Activated CD8-positive, alpha-beta T cell treated with anti-CD3 and anti-CD28 coated beads for 36 hours (primary cell): ENCODE measurements at places on chromosomes 12 and 14. TPM values are rescaled to one million over a fixed set of nuclear protein-coding genes. Genes with fewer than 3 reads are reported as not detected.
A peak's percentile ranks its signal among the peaks of the same experiment; 100 is the strongest.

Gene AMDHD1
- total RNA-seq, result 1.1 TPM

DNA sequence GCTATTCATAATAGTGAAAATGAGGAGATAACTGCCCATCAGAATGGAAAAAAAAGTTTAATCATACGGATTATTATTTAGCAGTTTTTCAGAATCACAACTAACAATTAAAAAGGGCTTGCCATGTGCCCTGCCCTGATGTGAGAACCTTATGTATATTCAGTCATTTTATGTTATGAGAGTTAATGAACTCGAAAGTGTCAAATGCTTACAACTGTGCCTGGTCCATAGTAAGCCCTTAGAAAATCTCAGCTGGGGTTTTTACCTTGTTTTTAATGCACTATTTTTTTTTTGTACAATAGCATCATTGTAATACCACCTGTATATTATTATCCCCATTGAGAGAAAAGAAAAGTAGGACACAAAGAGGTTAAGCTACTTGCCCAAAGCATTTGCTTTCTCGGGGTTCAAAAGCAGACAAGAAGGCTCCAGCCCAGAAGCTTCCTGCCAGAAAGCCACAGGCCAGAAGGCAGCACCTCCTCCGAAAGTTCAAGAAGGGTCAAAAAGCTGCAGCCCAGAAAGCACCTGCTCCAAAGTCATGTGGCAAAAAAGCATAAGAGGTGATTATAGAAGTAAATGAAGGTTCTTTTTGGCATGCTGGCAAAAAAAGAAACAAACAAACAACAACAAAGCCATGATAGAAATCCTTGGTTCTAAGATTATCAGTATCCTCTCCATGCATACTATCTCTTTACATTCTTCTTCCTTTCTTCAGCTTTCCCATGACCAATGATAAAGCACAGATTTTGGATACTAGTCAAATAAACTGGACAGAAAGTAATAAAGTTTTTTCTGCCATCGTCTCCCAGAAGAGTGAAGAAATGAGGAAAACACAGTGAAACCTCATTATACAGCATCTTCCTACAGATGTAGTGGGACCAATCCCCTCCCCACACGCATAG lies 59.1 kb upstream of the NAP1L1 start:
- peaks cover 20% of the 10 kb centered on the region for H3K4me1 ChIP-seq
- peak; percentile 44 for DNase-seq
- no peaks in the 10 kb centered on the region for H3K36me3 ChIP-seq
- no peaks in the 10 kb centered on the region for H3K27me3 ChIP-seq
- no peak overlapping the region for H3K4me3 ChIP-seq

DNA sequence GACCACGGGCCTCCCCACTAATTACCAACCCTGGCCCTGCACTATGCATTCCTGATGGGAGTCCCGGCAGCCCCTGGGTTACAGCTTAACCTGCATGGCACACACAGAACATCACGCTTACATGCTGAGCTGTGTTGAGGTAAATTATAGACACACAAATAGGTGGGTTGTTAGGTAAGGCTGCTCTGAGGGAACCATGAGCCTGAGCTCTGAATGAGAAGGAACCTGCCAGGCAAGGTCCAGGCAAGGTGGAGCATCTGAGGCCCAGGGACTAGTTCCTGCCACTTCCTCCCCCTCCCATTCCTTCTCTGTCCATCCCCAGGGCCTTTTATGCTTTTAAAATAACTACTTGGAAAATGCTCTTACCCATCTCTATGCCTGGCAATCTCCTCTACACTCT lies 82.7 kb upstream of the ESRRB start:
- H3K27ac ChIP-seq, result no peak overlapping the region
- no peak for DNase-seq
- H3K4me1 ChIP-seq, result no peaks in the 10 kb centered on the region
- H3K36me3 ChIP-seq, result no peaks in the 10 kb centered on the region

DNA sequence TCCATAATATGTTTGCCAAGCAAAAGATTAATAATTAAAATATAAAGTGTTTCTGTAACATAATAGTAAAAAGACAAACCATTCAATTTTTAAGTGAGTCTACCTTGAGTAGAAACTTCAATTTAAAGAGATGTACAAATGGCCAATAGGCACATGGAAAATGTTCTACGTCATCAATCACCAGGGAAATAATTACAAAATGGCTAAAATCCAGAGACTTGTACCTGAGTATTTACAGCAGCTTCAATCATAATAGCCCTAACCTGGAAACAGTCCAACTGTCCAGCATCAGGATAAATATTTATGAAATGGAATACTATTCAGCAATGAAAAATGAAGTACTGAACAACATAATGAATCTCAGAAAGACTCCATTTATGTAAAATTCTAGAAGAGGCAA lies 95.5 kb upstream of the FAR2 start:
- H3K27me3 ChIP-seq, result peaks cover 5% of the 10 kb centered on the region
- no peaks in the 10 kb centered on the region for H3K36me3 ChIP-seq
- no peak for DNase-seq
- no peak overlapping the region for H3K4me3 ChIP-seq

- H3K36me3 ChIP-seq, result peaks cover 2% of the 10 kb centered on the region
- H3K4me1 ChIP-seq, result peaks cover 41% of the 10 kb centered on the region
- H3K27me3 ChIP-seq, result no peaks in the 10 kb centered on the region
- peak within 1 kb of the TSS; percentile 95 for H3K27ac ChIP-seq
- DNase-seq, result peak; percentile 96
These were observed at the start of gene ZNF839 for GRCh38 chr14:102319351-102320032. Gene ZNF839 (plus strand): TSS chr14:102319746. CDS start chr14:102319766, 20 bp downstream.

- no peak for DNase-seq
- no peaks in the 10 kb centered on the region for H3K36me3 ChIP-seq
- H3K27ac ChIP-seq, result no peak overlapping the region
- H3K27me3 ChIP-seq, result peaks cover 15% of the 10 kb centered on the region
- H3K4me1 ChIP-seq, result peaks cover 3% of the 10 kb centered on the region
These were observed 186.6 kb downstream of the PHLDA1 start for GRCh38 chr12:75844985-75845384.

DNA sequence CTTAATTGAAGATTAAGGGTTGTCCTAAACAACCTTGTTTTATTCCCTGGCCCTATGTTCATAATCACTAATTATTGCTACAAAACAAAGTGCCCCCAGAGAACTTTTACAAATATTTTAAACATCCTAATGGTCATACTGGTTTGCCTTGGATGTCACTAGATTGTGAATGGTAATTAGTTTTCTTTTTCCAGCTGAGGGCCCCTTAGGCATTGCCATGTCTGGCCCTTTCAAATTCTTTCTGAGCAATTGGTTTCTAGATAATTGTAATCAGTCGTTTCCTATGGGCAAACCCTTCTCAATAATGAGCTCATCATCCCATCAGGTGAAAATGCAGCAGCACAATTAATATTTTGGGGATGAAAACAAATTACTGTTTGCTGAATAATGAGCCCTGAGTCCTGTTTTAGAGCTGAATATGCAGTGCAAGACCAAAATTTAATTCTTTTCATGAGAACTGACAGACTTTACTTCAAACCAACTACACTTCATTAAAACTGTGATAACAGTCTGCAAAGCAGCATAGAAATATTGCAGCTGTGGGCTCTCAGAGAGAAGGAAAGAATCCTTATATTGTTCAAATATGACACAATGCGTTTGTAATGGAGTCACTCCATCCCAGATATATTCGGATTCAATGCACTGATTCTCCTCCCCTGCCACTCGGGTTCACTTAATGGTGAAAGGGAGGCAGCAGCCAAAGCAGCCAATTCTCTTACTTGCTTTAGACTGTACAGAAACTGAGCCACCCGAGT lies 67.7 kb upstream of the ARHGAP5 start:
- no peaks in the 10 kb centered on the region for H3K4me1 ChIP-seq
- H3K27ac ChIP-seq, result no peak overlapping the region
- H3K4me3 ChIP-seq, result no peak overlapping the region
- H3K27me3 ChIP-seq, result peaks cover 11% of the 10 kb centered on the region
- no peak for DNase-seq
- no peaks in the 10 kb centered on the region for H3K36me3 ChIP-seq

GRCh38 chr12:9870286-9870866 lies 1.2 kb upstream of the CLEC2B start:
- no peak for DNase-seq
- no peaks in the 10 kb centered on the region for H3K27me3 ChIP-seq
- H3K27ac ChIP-seq, result peak overlapping the region; percentile 89
- H3K4me1 ChIP-seq, result peaks cover 20% of the 10 kb centered on the region

GRCh38 chr12:120457133-120457532 lies 10.9 kb downstream of the GATC start:
- H3K36me3 ChIP-seq, result peaks cover 48% of the 10 kb centered on the region
- H3K27me3 ChIP-seq, result no peaks in the 10 kb centered on the region
- H3K4me3 ChIP-seq, result no peak overlapping the region
- H3K27ac ChIP-seq, result peak overlapping the region; percentile 51
- peak; percentile 30 for DNase-seq

DNA sequence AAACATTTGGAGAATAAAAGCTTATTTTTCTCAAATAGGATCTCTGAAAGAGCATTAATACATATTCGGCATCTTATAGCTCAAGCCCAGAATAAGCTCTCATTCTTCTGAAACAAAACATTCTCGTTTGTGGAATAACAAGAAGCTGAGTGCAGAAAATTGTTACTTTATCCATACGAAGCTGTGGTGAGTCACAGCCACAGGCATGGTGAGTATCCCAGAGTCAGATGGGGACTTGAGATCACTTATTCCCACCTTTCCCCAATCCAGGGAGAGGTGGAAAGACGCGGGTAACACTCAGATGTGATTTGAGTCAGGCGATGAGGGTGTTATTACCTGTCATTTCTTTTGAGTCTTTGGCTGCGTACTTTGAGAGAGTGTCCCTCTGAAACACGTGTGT lies 214.6 kb upstream of the TMEM132C start:
- no peak overlapping the region for H3K27ac ChIP-seq
- H3K27me3 ChIP-seq, result no peaks in the 10 kb centered on the region
- DNase-seq, result no peak
- H3K4me1 ChIP-seq, result no peaks in the 10 kb centered on the region
- H3K36me3 ChIP-seq, result no peaks in the 10 kb centered on the region
- H3K4me3 ChIP-seq, result no peak overlapping the region

Gene FGF6
- not detected for total RNA-seq

- peaks cover 35% of the 10 kb centered on the region for H3K36me3 ChIP-seq
- H3K4me3 ChIP-seq, result no peak overlapping the region
- H3K4me1 ChIP-seq, result no peaks in the 10 kb centered on the region
These were observed 37.2 kb downstream of the EP400 start for GRCh38 chr12:131986910-131987309.

GRCh38 chr14:68950111-68950510 lies 29.0 kb downstream of the ACTN1 start:
- H3K36me3 ChIP-seq, result peaks cover 37% of the 10 kb centered on the region
- DNase-seq, result no peak
- peak overlapping the region; percentile 90 for H3K27ac ChIP-seq
